Stimulated activated CD4-positive, alpha-beta T cell treated with anti-CD3 and anti-CD28 coated beads, Interleukin-15, amount 100 ng/mL, for 1 hour (primary cell): ENCODE measurements at places on chromosomes 6 and 20.

GRCh38 chr6:3214898-3215297 lies 12.6 kb downstream of the TUBB2B start:
- DNase-seq: no peak

GRCh38 chr6:147459780-147460179 lies 48.7 kb upstream of the SAMD5 start:
- DNase-seq: no peak

DNA sequence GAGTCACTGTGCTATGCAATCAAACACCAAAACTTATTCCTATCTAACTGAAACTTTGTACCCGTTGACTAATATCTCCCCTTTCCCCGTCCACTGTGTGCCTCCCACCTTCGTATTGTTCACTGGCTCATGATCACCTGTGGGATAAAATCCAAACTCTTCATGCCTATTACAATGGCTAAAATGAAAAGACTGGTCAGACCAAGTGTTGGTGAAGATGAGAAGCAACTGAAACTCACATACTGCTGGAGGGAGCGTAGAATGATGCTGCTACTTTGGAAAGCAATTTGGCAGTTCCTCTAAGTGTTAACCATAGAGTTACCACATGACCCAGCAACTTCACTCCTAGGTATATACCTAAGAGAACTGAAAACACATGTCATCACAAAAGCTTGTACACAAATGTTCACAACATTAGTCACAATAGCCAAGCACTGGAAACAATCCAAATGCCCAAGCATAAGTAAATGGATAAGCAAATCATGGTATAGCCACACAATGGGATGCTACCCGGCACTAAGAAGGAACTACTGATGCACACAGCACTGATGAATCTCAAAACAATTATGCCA lies 13.1 kb downstream of the RPS10 start:
- no peak for DNase-seq

DNA sequence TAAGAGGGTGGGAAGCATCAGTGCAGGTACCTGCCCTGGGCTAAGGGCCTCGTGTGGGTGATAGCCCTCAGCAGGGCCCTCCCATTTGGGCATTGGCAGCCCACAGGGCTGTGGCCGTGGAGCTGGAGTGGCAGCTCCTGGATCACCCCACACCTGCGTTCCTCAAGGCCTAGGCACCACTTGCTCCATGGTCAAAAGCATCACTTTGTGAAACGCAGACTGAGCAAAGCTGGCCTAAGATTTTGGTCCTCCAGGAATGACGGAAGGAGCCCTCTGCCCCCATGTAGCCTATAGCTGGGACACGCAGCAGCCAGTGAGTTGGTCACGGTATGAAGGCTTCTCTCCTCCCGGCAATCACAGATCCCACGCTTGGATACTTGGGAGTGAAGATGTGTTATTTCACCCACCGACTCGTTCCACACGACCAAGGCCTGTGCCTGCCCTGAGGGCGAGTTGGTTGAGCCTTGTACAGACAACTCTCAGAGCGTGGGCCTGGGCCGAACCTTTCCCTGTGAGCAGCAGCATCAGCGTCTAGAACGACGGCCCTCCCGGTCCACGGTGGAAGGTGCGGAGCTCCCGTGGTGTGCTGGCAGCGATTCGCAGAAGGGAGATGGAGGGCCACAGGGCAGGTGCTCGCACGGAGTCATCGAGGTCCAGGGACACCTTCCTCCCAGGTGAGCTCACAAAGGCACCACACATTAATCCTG lies 39.7 kb downstream of the THBS2 start:
- no peak for DNase-seq

GRCh38 chr6:149363154-149363553 lies 36.9 kb upstream of the SUMO4 start:
- no peak for DNase-seq

GRCh38 chr20:50546729-50547314 lies 36.6 kb downstream of the PTPN1 start:
- no peak for DNase-seq

DNA sequence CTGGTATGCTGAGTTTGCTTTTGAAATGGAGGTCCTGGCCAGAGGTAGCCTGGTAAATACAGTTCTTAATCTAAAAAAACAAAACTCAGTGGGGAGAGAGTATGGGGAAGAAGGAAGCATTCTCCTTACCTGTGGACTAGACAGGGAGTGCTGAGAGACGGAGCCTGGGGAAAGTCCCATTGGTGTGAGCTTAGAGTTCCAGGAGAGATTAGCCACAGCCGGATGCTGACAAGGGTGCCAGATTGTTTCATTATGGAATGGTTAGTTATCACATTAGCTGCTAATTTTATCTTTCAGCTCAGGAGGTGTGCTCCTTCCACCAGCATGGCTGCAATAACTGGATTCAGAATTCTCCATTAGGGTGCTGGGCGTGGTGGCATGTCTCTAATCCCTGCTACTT lies 75.9 kb downstream of the RREB1 start:
- no peak for DNase-seq

- DNase-seq: no peak
Observed at GRCh38 chr20:62350098-62350628, 16.9 kb downstream of the LAMA5 start.

- DNase-seq: no peak
Observed at GRCh38 chr6:167906899-167907298, 80.2 kb downstream of the AFDN start.

GRCh38 chr6:150752409-150752808 lies 113.1 kb upstream of the MTHFD1L start:
- DNase-seq: no peak

- DNase-seq: no peak
Observed at GRCh38 chr20:40892642-40893041, 136.0 kb upstream of the TOP1 start.

DNA sequence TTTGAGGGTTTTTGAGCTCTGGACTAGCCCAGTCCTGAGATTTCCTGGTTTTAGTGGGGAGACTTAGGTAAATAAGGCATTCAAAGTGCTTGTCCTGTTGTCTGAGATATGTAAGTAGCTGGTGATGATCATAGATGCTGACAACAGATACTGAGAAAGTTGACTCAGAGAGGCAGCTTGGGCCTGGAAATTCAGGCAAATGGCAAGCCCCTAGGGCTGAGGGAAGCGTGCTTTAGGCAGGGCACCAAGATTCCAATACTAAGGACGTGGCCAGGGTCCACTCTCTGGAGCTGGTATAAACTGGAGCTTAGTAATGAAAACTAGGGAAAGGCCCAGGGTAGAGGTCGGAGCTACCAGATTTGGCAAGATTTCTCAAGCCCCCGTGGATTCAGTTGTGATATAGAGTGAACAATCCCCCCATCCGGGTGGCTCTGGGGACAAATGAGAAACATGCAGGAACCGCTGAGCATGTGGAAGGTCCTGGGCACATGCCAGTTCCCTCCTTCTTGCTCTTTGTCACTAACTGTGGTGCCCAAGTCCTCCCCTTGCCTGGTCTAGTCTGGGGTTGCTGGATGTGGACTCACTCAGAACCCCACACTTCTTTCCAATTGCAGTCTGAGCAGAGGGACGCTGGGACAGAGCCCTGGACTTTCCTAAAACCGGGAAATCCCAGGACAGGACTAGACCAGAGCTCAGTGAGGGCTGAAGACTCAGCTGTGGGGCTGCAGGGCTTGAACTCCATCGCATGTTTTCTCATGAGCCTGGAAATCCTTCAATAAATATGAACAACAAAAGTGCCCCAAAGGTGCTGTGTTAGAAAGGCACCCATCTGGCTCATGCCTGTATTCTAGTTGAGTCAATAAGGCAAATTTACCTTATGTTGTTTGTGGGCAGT lies 10.3 kb downstream of the SLC22A3 start:
- no peak for DNase-seq

GRCh38 chr6:136547336-136547735 lies 2.9 kb downstream of the MAP7 start:
- DNase-seq: no peak

DNA sequence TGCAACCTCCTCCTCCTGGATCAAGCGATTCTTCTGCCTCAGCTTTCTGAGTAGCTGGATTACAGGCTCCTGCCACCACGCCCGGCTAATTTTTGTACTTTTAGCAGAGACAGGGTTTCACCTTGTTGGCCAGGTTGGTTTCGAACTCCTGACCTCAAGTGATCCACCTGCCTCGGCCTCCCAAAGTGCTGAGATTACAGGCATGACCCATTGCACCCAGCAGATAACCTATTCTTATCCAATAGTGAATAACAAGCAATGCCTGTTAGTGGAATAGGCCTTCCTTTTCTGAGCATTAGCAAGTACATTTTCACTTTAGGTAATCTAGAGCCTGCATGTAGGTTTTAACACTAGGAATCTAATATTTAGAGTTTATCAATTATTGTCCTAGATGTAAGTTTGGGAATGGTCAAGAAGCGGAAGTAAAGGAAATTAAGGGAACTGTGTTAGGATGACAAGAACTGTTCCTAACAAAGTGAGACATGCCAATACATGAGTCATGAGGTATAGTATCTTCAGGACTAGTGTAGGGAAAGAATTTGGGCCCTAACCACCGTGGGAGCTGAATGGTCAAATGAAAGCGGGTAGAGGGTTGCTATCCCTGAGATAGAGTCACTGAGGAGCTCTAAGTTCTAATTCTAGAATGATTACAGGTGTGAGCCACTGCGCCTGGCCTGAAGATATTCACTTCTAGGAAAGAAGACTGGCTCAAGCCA lies 15.0 kb downstream of the BLTP3A start:
- DNase-seq: no peak

DNA sequence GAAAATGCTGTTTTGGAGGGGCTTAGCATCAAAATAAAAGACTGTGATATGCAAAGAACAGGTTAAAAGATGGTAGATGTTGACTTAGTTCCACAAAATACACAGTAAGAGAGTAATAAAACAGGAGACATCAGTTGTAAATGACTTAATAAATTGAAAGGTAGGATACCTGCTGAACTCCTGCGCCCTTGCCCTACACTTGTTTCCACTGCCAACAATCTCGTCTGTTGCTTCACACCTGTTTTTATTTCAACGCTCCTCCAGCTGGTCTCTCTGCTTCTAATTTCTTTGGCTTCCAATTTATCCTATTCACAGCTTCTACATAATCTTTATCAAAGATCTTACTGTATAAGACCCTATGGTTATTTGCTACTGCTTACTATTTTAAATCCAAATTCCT lies 115.9 kb upstream of the BEND3 start:
- no peak for DNase-seq

DNA sequence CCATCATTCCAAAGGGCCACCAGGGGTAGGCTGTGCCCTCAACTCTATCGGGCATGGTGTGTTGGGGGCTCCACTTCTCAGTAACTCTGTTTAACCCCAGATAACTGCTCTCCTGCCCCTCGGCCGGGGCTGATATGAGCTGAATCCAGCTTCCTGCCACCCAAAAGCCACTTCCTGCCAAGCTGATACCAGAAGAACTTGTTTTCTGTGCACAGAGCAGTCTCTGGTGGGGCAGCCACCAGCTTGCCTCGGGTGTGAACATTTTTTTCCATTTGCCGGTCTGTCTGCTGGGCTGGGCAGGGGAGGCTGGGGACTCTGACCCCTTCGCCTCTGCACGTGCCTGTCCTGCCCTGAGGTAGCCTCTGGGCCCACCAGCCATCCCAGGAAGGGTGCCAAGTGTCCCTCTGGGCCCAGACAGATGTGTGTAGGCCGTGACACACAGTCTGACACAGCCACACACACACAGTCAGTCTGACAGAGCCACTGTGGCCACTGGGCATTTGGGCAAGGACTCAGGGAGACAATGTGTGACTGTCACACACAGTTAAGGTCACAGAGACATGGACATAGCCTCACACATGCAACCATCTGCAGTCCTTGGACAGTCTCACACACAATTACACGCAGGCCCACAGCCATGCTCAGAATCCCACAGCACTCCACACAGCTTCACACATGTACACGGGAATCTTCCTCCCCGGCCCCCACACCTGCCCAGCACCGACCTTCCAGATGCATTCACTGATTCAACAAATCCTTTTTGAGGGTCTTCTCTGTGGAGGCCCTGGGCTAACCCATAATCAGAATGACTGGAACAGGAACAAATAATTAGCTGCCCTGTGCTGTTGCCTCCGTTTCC lies 45.1 kb downstream of the NOL4L start:
- DNase-seq: no peak

DNA sequence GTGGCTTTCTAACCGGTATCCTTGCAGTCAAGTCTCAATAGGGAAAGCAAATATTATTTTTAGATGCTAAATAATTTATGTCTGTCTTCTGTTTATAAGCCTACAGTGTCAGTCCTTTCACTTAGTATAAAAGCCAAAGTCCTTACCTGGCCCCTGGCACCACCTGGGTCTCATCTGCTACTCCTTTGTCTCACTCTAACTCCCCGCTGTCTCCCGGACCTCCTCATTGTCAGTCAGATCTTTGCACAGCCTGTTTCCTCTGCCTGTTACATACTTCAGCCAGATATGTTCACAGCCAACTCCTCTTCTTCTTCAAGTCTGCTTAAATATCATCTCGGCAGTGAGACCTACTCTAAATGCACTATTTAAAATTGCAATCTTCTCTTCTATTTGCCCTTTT lies 84.2 kb downstream of the THEMIS start:
- no peak for DNase-seq

GRCh38 chr20:23166563-23166962 lies 80.4 kb upstream of the CD93 start:
- DNase-seq: no peak

GRCh38 chr6:148177589-148178233 lies 164.9 kb upstream of the SASH1 start:
- peak; percentile 4 for DNase-seq
